ENCODE measurements at places on chromosomes 2 and 18. TPM values are rescaled to one million over a fixed set of nuclear protein-coding genes. Genes with fewer than 3 reads are reported as not detected.

The METTL8 gene
- total RNA-seq: 11.0 TPM

GRCh38 chr2:201413143-201413542 lies 38.1 kb downstream of the TRAK2 start:
- no peak for DNase-seq

- no peak for DNase-seq
Observed at GRCh38 chr2:16118611-16119590, 178.6 kb downstream of the MYCN start.

- peak; percentile 0 for DNase-seq
Observed at GRCh38 chr2:126752876-126753275, 96.9 kb downstream of the GYPC start.

- DNase-seq: no peak
Observed at GRCh38 chr18:60466677-60467076, 94.1 kb upstream of the MC4R start.

GRCh38 chr2:44371445-44371844 lies 9.7 kb downstream of the CAMKMT start:
- DNase-seq: no peak

- DNase-seq: no peak
Observed at GRCh38 chr2:160292225-160292624, 92.2 kb upstream of the ITGB6 start.

DNA sequence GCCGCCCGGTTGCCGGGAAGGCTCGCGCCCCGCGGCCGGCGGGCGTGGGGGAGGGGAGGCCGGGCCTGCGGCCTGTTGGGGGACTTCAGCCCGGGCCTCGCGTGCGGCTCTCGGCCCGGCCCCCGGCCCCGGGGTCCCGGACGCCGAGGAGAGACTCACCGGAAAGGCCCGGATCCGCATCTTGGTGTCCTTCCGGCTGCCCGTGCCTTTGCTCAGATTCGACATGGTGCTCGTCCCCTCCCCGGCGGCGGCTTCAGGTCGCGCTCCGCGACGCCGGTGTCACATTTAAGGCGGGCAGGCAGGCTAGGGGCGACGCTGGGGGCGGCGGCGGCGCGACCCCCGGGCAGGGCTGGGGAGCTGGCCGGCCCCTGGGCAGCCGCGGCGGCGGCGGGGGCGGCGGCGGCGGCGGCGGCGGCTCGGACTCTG lies 365 bp downstream of the CUL3 start:
- peak; percentile 32 for DNase-seq

- peak; percentile 74 for DNase-seq
Observed at GRCh38 chr2:136118819-136119716, 1.1 kb upstream of the CXCR4 start.

DNA sequence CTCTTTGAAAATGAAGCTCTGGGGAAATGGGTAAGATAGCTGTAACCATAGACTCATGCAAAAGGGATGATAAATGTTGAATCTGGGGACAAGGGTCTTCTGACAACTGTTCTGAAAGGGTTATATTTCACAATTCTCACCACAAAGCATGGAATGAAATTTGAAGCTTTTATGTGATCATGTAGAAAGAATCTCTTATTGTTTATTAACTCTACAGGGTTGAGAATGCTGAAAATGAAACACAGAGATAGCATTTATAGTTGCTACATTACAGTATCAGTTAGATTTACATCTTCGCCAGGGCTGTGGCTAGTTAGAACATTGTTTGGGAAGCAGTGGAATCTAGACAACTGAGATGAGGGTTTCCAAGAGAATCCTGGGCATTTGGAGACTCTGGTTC lies 97.4 kb upstream of the LHCGR start:
- no peak for DNase-seq

- DNase-seq: no peak
Observed at GRCh38 chr2:60379216-60379615, 174.2 kb downstream of the BCL11A start.

DNA sequence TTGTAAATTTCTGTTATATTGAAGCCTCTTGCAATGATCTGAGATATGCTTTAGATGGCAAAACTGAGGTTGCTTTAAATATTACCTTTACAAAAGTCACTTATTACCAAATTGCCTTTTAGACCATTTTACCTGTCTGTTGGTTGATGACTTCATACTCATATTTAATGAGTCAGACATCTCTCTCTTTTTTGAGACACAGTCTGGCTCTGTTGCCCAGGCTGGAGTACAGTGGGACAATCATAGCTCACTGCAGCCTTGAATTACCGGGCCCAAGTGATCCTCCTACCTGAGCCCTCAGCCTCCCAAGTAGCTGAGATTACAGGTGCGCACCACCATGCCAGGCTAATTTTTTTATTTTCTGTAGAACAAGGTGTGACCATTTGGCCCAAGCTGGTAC lies 11.5 kb upstream of the PPP4R3B start:
- no peak for DNase-seq

Measured in mucosa of gallbladder (tissue), 1 donor.